ENCODE measurements at places on chromosomes 6 and 20.

DNA sequence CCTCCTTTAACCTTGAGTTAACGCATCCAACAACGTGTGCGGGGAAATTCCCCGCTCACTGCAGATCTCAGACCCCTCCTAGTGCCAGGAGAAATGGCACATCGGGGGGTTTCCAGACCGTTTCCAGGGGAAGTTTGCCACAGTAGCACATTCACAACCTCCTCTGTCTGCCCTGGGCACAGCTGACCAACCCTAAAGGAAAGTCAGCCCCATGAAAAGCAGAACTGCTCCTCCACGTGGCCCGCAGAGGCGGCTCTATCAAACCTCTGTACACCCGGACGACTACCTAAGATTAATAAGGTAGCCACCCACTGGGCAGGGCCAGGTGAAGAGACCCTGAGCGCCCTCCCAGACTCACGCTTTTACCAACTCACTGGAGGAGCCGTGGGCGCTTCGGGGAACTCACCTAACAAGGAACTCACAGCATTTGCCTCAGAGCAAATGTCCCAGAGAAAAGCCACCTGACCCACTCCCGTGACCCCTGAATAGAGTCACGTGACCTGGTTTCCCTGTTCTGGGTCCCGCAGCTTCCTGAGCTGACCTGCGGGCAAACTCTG lies 93.1 kb downstream of the PRND start:
- DNase-seq = no peak

DNA sequence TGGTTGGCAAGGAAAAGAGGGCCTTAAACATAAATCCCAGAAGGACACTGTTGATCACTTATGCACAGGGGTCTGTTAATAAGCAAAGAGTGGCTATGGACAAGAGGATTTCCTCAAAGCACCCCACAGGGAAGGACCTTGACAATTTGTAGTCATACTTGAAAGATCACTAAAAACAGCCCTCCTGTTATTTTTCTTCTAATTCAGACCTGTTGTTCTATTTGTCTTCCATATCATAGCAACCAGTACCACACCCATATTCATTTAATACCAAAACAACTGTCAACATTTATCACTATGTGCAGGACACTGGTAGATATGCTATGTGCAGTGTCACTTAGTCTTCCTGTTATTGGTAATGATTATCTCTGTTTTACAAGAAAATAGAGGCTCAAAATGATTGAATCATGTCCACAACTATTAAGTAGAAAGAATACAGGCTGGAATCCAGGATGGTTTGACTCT lies 3.2 kb upstream of the DYNLRB1 start:
- no peak for DNase-seq

DNA sequence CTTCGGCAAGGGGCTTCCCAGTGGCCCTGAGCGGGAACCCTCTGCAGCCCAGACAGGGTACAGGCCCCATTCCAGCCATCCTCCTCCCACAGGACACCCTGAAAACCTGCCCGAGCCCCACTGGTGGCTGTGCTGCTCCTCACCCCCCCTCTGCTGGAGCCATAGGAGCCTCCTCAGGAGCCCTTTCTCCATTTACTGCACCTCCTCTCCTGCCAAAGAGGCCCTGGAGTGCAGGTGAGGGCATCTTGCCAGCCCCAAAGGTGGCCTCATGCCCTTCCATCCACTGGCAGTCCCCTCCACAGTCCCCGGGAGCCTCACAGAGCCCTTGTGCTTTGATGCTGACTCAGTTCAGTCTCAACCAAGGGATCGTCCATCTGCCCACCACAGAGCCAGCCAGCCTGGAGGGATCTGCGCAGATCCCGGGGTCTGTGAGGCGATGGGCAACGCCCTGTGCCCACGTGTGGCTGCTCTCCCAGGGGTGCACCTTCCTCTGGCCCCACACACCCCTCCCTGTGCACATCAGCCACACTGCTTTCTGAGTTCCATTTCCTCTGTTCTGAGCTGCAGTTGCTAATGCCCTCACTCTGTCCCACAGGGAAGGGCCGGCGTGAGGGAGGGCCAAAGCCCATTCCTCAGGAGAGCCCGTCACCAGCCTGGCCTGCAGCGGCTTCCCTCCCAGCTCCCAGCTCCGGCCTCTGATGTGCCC lies 228.5 kb downstream of the DLL1 start:
- no peak for DNase-seq

DNA sequence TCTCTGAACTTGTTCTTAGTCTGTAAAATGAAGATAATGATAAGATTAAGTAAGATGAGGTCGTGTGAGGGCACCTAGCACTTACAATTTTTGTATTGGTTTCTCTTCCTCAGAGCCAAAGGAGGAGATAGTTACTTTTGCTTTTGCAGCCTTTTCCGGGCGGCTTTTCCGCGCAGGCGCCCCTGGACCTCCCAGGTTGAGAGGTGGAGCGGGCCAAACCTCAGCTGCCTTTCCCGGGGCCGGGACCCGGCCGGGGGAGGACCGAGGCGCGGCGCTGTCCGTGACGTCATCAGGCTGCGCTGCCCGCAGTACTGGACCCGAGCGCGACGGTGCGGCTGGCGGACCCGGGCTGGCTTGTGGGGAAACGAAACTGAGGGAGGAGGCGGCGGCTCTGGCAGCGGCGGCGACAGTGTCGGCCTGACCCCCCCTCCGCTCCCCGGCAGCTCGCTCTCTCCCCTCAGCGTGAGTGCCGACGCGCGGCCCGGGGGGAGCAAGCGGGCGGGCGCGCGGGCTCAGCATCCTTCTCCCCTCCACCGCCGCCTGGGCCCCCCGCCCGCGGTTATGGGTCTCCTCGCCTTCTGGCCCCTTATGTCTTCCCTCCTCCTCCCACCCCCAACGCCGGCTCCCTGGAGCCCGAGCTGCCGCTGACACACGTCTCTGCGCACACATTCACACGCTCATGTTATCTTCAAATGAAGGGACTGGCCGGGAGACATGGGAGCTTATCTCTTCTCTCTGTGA lies at the start of gene CMTR1:
TSS of gene CMTR1 (plus strand) at position 306 of the 741 bp plus-strand sequence. CDS start 2,409 bp downstream, outside the sequence.
- peak; percentile 89 for DNase-seq

GRCh38 chr6:158030380-158031300 lies 49.0 kb downstream of the SYNJ2 start:
- no peak for DNase-seq

DNA sequence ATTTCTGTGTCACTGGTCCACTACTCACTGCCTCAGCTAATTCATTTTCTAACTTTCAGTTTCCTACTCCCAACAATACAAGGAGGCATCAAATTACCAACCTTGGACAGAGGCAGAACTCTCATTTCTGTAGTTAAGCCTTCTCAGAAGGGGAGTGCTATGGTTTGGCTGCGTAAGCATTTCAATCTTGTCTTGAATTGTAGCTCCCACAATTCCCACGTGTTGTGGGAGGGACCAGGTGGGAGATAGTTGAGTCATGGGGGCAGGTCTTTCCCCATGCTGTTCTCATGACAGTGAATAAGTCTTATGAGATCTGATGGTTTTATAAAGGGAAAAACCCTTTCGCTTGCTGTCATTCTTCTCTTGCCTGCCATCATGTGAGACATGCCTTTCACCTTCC lies 22.9 kb downstream of the HLA-DRA start:
- DNase-seq = no peak

GRCh38 chr20:41497186-41497895 lies 120.8 kb downstream of the CHD6 start:
- no peak for DNase-seq

DNA sequence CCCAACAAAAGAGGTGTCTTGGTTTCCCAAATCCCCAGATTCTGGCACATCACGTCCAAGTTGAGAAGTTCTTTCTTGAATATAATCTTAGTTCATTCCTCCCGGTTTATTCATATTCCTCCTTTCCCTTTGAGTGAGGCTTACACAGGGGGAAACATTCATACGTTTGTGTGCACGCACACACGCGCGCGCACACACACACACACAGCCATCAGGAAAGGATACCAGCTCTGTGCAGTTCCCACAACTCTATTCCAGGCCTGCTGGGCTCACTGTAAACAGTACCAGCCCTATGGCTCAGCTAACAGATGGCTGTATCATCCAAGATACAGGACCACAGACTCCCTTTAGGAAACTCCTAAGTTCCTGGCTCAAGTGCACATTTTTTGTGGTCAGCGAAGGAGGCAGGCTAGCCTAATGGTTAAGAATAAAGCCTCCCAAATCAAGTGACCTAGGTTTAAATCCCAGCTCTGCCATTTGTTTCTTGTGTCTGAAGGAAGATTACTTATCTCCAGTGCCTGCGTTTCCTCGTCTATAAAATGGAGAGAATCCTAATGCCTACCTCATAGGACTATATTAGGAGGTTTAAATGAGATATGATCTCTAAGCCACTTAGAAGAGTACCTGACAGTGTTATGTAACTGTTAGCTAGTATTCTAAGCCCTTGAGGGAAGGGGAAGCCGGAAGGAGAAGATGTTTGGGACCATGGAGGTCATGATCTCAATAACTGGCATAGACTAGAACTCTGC lies 3.7 kb upstream of the TAF8 start:
- peak; percentile 14 for DNase-seq

DNA sequence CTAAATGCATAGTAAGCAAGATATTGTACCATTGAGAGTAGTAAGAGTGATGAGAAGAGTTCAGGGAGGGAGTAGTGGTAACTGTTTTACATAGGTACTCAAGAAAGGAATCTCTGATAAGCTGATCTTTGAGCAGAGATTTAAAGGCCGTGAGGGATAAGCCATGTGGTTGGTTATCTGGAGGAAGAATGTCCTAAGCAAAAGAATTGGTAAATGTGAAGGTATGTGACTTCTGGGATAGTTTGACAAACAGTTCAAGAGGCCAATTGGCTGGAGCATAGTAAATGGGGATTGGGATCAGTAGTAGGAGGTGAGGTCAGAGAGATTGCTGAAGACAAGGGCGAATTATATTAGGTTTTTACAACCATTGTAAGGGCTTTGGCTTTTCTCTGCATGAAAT lies 40.1 kb downstream of the PLCB1 start:
- no peak for DNase-seq

DNA sequence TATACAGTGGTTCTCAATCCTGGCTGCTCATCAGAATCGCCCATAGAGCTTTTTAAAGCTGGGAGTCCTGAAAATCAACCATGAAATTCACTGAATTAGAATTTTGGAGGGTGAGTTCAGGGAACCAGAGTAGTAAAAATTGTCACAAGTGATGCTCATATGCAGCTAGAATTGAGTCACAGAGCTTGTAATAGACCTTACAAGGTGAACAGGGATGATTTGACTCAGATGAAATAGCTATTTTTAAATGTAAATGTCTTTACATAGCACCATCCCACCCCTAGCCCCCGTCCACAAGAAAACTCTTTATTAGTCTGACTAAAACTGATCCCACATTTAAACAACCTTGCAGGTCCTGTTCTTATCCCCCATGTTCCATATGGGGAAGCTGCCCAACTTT lies 531.7 kb downstream of the LMBRD1 start:
- no peak for DNase-seq

DNA sequence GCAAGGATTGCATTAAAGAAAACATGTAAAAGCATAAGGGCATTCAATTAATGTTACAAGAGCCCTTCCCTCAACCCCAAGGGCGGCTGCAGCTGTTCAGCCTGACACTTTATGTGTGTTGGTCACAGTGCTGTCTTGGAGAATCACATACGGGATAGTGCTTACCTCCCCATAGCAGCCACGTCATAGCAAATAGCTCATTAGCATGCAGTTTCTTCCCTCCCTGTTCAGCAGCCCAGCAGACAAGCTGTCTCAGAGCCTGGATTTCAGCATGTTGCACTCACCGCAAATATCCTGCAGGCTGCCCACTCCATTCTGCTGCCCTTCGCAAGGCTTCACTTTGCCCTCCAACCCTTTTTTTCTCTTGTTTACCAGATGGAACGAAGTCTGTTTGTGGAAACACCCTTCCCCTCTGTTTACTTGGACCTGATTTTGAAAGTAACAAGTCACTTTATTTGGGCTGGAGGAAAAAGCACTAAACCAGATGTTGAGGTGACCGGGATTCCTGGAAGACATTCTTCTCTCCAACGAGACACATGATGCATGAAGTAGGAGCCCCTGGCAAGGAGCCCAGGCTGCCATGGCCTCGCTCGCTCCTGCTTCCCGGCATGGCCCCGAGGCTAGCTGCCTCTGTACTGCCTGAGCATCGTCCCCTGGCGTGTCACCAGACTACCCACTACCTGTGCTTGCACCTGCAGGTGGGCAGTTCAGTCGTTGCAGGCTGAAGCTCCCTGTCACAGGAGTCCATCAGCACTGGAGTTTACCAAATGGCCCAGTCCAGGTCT lies 151.6 kb upstream of the GMDS start:
- DNase-seq = no peak

GRCh38 chr20:36550790-36551299 lies 9.5 kb downstream of the MYL9 start:
- DNase-seq = no peak

DNA sequence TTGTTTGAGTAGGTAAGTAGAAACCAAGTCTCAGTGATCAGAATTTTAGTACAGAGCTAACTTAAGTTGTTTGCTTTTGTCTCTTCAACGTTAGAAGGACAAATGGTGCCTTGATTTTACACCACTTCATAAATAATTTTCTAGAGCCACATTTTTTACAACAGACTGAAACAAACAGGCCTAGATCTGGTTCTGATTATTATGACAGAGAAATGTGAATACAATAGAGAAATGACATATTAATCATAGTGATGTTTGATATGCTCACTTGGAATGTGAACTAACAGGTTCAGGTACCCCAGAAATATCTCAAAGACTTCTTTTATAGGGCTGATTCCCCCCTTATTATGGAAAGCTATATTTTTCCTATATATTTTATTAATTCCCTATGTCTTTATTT lies 760.6 kb downstream of the KIF16B start:
- no peak for DNase-seq

- no peak for DNase-seq
Observed at GRCh38 chr6:90989763-90990162, 402.9 kb upstream of the MAP3K7 start.

DNA sequence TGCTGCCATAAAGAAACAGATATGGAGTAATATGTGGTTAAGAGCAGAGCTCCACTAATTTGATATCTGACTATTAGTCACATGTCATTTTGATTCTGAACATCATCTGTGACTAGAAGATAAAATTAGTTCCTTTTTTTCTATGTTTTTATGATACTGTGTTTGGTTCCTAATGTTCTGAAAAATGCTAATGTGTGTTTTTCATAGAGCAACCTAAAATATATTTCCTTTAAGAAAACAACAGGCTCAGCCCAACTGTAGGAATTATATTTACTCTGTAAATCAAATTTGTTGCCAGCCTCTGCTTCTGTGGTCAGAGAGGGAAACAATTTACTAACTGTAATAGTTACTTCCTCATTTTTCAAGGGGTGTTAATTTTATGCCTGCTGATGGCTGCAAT lies 33.3 kb upstream of the TXLNB start:
- DNase-seq = no peak

DNA sequence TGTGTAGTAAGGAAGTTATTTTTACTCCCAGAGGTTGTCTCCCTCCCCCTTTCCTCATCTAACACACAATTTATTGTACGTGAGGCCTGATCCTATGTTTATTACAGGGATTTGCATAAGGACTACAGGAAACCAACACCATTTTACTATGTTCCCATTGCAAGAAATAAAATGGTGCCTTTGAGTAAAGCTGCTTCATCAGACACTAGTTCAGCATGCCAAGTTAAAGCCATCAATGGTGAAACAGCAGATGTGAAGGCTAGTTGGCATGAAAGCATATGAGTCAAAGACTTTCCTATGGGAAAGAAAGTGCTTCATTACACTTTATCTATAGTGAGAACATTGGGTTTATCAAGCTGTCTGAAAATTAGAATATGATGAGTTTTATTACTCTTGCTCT lies 543.0 kb downstream of the GRIK2 start:
- DNase-seq = no peak

All from prostate gland (tissue), 2 donors.